ENCODE measurements at places on chromosomes 7 and 10. TPM values are rescaled to one million over a fixed set of nuclear protein-coding genes. Genes with fewer than 3 reads are reported as not detected.

Gene SORBS1
- total RNA-seq = 10.1 TPM

Gene HPSE2
- 3.4 TPM for total RNA-seq

DNA sequence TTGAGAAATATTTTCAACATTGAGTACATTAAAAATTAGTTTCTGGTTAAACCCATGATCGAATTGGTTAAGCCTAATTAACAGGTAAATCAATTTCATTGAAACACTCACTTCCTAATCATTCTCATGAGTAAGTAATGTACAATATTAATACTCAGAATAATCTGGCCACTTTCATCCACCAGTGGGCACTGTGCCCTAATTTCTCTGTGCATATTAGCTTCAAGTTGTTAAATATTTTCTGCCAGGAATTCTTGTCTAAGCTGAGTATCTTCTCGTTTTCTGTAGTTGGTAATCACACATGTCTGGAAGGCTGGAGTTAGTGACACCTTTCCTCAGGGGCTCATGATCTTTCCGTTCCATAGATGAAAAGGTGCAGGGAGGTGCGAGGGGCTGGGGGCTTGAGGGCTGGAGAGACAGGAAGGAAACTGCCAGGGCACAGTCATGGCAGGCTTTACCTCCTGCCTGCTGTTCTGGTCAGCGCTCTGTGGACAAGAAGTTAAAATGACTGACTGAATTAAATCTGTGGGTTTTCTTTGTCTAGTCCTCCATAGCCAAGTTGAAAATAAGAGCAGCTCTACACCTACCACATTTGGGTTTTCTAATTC is 71.9 kb downstream of the WIPF3 start:
- H3K27me3 ChIP-seq = peaks cover 11% of the 10 kb centered on the region
- no peak overlapping the region for H3K27ac ChIP-seq
- H3K4me1 ChIP-seq = peaks cover 16% of the 10 kb centered on the region
- DNase-seq = no peak
- H3K36me3 ChIP-seq = no peaks in the 10 kb centered on the region

GRCh38 chr7:12146813-12147212 is 64.3 kb upstream of the TMEM106B start:
- no peaks in the 10 kb centered on the region for H3K27me3 ChIP-seq
- no peak overlapping the region for H3K27ac ChIP-seq
- H3K4me1 ChIP-seq = no peaks in the 10 kb centered on the region
- no peaks in the 10 kb centered on the region for H3K36me3 ChIP-seq
- no peak overlapping the region for H3K4me3 ChIP-seq

Gene HOXA7
- total RNA-seq = not detected

DNA sequence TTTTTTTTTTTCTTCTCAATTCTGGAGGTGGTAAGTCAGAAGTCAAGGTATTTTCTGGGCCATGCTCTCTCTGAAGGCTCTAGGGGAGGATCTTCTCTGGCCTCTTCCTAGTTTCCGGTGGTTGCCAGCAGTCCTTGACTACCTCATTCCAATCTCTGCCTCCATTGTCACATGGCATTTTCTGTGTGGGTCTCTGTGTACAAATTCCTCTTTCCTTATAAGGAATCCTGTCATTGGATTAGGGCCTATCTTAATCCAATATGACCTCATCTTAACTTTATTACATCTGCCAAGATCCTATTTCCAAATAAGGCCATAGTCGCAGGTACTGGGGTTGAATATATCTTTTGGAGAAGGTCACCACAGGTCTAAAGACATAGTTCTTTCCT is 129.3 kb upstream of the PRR15 start:
- peaks cover 28% of the 10 kb centered on the region for H3K27me3 ChIP-seq
- H3K36me3 ChIP-seq = no peaks in the 10 kb centered on the region
- no peak overlapping the region for H3K4me3 ChIP-seq
- H3K27ac ChIP-seq = no peak overlapping the region
- H3K4me1 ChIP-seq = no peaks in the 10 kb centered on the region

DNA sequence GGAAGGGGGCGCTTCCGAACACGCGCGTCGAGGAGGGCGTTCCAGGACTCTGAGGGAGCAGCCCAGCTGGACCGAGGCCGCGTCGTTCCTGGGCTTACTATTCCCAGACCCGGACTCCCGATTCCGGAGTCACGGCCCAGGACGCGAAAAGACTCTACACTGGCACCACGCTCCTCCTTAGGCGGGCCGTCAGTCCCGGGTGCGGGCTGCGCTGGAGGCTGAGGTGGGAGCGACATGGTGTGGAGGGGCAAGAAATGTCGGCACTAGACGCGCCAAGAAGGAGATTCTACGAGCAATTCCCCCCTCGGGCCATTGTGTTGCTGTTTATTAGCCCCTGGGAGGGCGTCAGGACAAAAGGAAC is 584 bp upstream of the RUNDC3B start:
- peak overlapping the region; percentile 67 for H3K4me3 ChIP-seq
- H3K4me1 ChIP-seq = no peaks in the 10 kb centered on the region
- no peak overlapping the region for H3K27ac ChIP-seq
- no peaks in the 10 kb centered on the region for H3K36me3 ChIP-seq

DNA sequence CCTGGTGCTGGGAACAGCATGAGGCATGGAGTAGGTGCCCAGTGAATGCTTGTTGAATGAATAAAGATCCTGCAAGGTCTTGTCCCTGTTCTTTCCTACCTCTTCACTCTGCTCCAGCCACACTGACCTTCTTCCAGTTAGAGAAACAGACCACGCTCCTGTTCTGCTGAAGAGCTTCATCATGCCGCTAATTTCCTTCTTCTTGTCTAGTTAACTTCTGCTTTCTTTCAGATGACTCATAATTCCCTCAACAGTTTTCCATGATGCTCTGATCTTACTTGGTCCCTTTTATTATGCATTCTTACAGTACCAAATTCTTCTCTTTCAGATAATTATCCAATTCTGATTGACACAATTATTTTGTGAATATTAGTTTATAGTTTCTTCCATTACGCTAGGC is 59.5 kb upstream of the C1QL3 start:
- H3K4me1 ChIP-seq = no peaks in the 10 kb centered on the region
- H3K4me3 ChIP-seq = no peak overlapping the region
- no peaks in the 10 kb centered on the region for H3K36me3 ChIP-seq
- H3K27ac ChIP-seq = no peak overlapping the region
- DNase-seq = no peak

DNA sequence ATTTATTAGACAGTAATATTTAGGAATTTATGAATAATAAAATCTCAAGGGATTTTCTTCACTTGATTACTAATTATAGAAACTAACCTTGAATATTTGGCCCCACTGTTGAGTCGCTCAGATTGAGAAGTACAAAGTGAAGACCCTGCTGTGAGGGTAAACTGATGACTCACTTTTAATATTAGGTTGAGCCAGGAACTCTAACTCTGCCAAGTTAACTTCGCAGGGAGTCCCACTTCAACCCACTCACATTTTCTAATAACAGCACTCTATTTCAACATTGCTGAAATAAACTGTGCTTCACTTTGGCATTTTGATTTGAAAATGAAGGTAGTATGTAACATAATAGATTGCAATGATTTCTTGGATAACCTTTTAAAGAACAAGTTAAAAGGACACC is 200.7 kb downstream of the POLR1F start:
- H3K27me3 ChIP-seq = no peaks in the 10 kb centered on the region
- no peaks in the 10 kb centered on the region for H3K4me1 ChIP-seq

DNA sequence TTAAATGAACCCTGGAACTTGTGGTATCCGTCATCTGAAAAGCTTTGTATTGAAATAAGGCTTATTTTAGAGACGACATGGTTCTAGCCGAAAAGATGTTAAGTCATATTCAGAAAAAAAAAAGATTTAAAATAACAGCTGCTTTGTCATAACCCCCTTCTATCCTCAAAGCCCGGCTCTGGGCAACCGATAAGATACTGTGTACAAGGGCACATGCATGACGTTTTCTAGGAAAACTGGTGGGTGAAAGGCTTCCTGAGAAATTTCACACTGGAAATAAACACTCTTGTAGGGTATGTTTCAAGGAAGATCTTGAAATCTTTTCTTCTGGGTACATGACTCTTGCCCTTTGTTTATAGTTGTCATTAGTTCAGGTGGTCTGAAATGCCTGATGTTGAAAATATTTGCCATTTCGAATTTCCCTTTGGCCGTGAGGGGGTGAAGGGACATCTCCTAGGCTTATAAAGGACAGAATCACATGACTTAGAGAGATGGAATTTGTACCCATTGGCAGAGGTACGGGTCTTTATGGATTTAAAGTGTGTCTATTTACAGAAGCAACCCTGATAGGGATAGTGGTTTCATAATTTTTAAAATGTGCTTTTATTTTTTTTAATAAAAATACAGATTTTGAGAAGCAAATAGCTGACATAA is 232.5 kb downstream of the PTEN start:
- H3K27ac ChIP-seq = no peak overlapping the region
- no peak overlapping the region for H3K4me3 ChIP-seq
- H3K27me3 ChIP-seq = no peaks in the 10 kb centered on the region
- DNase-seq = no peak

GRCh38 chr7:72805526-72806494 is 22.2 kb downstream of the TYW1B start:
- H3K36me3 ChIP-seq = no peaks in the 10 kb centered on the region
- H3K27me3 ChIP-seq = no peaks in the 10 kb centered on the region
- H3K4me1 ChIP-seq = no peaks in the 10 kb centered on the region
- no peak overlapping the region for H3K27ac ChIP-seq
- H3K4me3 ChIP-seq = no peak overlapping the region

- H3K4me3 ChIP-seq = no peak overlapping the region
- H3K4me1 ChIP-seq = peaks cover 51% of the 10 kb centered on the region
- H3K27ac ChIP-seq = peak overlapping the region; percentile 87
- no peaks in the 10 kb centered on the region for H3K36me3 ChIP-seq
Observed at GRCh38 chr10:121680879-121681655, 82.8 kb upstream of the FGFR2 start.

Gene AKR1C3
- total RNA-seq = 1.9 TPM

- no peaks in the 10 kb centered on the region for H3K27me3 ChIP-seq
- H3K27ac ChIP-seq = no peak overlapping the region
- no peak overlapping the region for H3K4me3 ChIP-seq
- H3K36me3 ChIP-seq = no peaks in the 10 kb centered on the region
- H3K4me1 ChIP-seq = no peaks in the 10 kb centered on the region
Observed at GRCh38 chr7:97770850-97771249, 39.0 kb downstream of the TAC1 start.

- no peak for DNase-seq
- H3K27ac ChIP-seq = no peak overlapping the region
- no peaks in the 10 kb centered on the region for H3K4me1 ChIP-seq
- H3K36me3 ChIP-seq = no peaks in the 10 kb centered on the region
- H3K4me3 ChIP-seq = no peak overlapping the region
Observed at GRCh38 chr10:88281592-88282347, 301.3 kb downstream of the RNLS start.

DNA sequence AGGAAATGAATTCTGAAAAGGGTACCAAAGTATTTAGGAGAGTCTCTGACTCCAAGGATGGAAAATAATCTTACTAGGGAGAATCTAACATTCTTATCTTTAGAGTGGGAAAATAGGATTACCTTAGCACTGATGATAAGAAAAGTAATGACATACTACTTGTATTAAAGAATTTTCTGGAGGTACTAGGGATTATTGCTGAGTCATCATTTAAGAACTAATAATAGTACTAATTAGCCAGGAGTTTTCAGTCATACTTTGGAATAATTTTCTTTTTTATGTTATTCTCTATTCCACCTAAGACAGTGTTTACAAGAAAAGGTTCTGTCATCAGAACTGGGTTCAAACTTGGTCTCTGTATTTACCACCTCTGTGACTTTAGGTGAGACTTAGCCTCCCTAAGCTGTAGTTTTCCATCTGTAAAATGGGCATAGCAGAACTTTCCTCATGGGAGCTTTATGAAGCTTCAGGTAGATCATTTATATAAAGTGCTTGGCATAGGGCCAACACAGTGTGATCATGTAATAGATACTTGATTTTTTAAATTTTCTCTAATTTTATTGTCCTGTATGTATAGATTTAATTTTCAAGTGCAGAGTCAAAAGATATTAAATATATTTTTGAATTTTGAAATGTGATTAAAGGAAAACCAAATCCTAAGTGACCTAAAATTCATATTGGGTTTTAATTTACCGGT is 20.4 kb downstream of the ITGB8 start:
- H3K4me3 ChIP-seq = no peak overlapping the region
- H3K27ac ChIP-seq = no peak overlapping the region
- peaks cover 7% of the 10 kb centered on the region for H3K4me1 ChIP-seq
- H3K36me3 ChIP-seq = no peaks in the 10 kb centered on the region
- no peaks in the 10 kb centered on the region for H3K27me3 ChIP-seq

- no peaks in the 10 kb centered on the region for H3K4me1 ChIP-seq
- no peak overlapping the region for H3K4me3 ChIP-seq
- no peak for DNase-seq
- H3K27me3 ChIP-seq = no peaks in the 10 kb centered on the region
Observed at GRCh38 chr10:43891241-43891640, 242.6 kb upstream of the ZNF32 start.

- no peaks in the 10 kb centered on the region for H3K36me3 ChIP-seq
- DNase-seq = no peak
- peaks cover 62% of the 10 kb centered on the region for H3K4me1 ChIP-seq
- H3K27ac ChIP-seq = no peak overlapping the region
- no peak overlapping the region for H3K4me3 ChIP-seq
Observed at GRCh38 chr7:132546366-132547127, 29.7 kb downstream of the PLXNA4 start.

Gene RBM20
- 0.28 TPM for total RNA-seq

DNA sequence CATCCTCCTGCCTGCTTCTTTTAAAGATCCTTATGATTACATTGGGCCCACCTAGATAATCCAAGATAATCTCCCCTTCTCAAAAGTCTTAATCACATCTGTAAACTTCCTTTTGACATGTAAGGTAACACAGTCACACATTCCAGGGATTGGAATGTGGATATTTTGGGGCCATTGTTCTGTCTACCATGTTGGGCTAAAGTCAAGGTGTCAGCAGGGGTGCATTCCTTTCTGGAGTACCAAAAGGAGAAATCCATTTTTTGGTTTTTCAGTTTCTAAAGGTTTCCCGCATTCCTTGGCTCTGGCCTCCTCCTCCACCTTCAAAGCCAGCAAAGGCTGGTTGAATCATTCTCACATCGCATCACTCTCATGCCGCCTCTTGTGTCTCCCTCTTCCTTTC is 197.6 kb upstream of the NFE2L3 start:
- H3K36me3 ChIP-seq = no peaks in the 10 kb centered on the region
- no peak for DNase-seq
- H3K27me3 ChIP-seq = peaks cover 8% of the 10 kb centered on the region
- no peak overlapping the region for H3K27ac ChIP-seq
- no peak overlapping the region for H3K4me3 ChIP-seq

Gene CPA1
- total RNA-seq = not detected

DNA sequence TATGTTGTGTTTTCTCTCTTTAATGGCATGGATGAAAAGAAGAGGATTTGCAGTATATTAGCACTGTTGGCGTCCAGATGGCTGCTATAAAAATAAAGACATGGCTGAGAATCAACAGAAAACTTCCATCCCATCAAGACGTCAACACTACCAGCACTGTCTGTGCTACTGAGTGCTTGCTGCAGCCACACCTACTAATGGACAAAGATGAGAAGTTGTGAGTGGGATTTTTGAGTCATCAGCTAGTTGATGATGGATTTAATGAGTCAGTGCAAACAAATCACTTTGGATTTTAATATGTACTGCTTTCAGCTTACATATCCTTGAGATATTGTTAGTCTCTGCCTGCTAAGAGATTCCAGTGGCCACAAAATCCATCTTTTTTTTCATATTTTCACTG is 631.0 kb upstream of the ANKRD30A start:
- H3K4me3 ChIP-seq = no peak overlapping the region
- H3K27ac ChIP-seq = no peak overlapping the region
- H3K27me3 ChIP-seq = no peaks in the 10 kb centered on the region
- no peak for DNase-seq
- no peaks in the 10 kb centered on the region for H3K36me3 ChIP-seq

Gene ASZ1
- not detected for total RNA-seq

GRCh38 chr7:131844369-131844768 is 287.9 kb upstream of the PODXL start:
- H3K4me3 ChIP-seq = no peak overlapping the region
- H3K4me1 ChIP-seq = no peaks in the 10 kb centered on the region
- no peak for DNase-seq
- H3K36me3 ChIP-seq = no peaks in the 10 kb centered on the region
